ENCODE measurements at places on chromosomes 16 and 17.
A peak's percentile ranks its signal among the peaks of the same experiment; 100 is the strongest.

GRCh38 chr16:24409045-24409444 is 130.3 kb upstream of the RBBP6 start:
- DNase-seq = peak; percentile 49

- DNase-seq = no peak
Measured at GRCh38 chr17:64092952-64093451, 36.9 kb downstream of the ERN1 start.

- no peak for DNase-seq
Measured at GRCh38 chr16:8943966-8944759, 19.5 kb downstream of the USP7 start.

DNA sequence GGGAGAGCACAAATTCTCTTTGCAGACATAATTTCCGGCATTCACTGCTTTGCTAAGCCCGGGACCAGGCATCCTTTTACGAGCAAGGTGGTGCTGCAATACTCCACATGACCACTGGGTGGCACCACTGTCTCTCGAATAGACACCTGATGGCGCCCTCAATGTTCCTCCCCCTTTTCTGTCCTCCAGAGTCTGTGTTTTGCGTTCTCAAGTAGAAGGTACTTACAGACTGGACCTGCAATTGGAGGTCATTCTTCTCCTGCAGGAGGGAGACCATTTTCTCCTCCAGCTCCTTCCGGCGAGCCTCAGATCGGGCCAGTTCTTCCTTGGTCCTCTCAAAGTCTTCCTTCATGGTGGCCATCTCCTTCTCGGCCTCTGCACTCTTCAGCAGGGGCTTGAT is 45.2 kb downstream of the MYH13 start:
- DNase-seq = peak; percentile 94

- peak; percentile 81 for DNase-seq
Measured at GRCh38 chr16:6682142-6682811, 650.4 kb upstream of the RBFOX1 start.
